ENCODE measurements at places on chromosomes 3 and 15.

GRCh38 chr3:55668359-55668758 is 181.3 kb upstream of the WNT5A start:
- no peak for DNase-seq

- no peak for DNase-seq
These were observed 35.3 kb downstream of the TLE3 start for GRCh38 chr15:70062321-70062956.

DNA sequence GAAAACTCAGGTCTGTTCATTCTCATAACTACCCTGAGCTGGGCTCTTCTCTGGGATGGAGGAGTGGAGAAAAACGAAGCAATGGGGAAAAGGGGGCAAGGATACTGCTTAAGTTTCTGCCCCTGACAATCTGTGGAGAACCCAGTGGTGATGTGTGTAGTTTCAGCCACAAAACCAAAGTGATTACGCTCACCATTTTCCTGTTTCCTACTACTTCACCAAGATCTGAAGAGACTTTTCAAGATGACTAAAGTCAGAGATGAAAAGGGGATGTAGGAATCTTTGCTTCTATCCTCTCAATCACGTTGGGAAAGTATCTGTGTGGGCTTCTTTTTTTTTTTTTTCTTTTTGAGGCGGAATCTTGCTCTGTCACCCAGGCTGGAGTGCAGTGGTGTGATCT is 8.3 kb upstream of the UBE2E1 start:
- DNase-seq = no peak

DNA sequence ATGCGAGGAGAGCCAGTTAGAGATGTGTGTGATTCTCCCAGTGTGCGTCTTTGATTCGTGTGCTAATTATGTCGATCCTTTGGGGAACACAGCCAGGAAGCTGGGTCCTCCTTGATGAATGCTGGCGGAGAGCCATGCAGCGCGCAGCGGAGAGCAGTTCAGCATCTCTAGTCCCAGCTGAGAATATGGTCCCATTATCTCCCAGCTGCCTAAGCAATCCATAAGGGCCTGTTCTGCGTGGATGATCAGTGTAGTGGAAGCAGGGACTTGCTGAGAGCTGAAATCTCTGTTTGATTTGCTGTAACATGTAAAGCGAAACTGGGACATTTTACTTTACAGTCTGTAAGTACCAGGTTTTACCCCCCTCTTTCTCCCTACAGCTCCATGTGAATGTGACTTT is 412.7 kb downstream of the CNTN4 start:
- no peak for DNase-seq

DNA sequence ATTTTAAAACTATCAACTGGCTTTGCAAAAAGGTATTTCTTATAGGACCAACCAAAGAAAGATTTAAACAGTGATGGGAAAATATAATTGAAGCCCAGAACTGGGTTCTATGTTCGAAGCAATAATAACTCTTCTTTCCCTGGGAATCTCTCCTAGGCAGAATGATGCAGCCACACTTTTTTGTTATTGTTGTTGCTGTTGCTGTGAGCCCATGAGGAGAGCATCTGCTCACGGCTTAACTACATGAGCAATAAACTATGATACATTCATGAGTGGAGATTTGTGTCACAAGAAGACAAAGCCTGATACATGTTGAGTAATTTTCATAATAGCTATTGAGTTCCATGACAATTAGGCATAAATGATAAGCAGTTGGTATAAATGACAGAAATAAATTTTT is 80.5 kb downstream of the CRTC3 start:
- DNase-seq = no peak

DNA sequence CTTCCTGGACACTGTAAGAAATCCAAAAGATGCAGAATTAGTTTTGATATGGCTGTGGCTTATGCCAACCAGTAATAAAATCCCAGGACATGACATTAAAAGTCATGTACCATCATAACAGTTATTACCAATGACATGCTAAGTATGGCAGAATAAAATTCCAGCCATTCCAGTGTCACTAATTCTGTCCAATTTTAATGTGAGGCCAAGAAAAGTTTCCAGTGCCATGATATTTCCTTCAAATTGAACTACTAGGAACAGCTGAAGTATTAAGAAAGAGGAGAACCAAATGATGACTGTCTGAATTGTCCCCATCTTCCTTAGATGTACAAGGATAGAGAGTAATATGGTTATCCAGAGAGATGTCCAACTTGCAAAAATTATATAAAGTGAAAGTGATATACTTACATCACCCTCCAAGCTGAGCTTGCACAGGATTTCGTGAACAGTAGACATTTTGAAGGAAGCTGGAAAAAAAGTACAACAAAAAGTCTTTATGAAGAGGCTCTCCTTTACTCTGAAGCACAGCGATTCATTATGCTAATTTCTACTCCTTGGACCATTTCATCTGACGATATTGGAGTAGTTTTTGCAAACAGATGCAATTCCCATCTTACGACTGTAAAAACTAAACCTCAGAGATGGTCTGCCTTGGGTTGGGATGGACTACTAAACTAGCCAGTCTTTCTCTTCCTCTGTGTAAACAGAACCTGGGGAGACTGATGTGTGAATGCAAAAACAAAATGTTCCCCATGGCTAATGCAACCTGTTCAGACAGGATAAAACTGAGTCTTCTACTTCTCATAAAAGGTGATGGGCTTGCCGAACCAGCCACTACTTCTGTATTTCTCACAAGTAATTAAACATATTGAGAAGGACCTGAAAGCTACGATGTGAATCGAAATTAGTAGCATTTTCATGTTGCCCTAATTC is 11.9 kb downstream of the ANXA2 start:
- no peak for DNase-seq

DNA sequence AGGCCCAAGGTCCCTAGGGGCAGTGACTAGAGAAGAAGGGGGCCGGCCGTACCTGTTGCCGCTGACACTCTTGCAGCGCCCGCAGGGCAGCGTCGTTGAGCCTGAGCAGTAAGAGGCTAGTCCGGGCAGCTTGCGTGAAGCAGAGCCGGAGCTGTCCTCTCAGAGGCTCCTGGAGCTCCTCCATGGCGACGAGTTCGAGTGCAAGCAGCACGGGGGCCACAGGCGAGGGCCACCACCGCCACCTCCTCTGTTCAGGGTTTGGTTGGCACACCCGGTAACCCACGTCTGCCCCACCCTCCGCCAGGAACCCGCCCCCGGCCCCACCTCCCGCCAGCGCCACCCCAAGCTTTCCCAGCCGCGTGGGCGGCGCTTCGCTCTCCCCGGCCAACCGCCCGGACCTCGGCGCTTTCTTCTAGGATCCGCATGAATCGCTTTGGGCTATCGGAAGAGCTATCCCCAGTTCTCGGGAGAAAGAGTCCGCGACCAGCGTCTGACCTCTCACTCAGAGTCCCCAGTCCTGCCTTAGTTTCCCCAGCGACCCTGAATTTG is at the start of gene ELL3:
TSS of gene ELL3 (minus strand) at position 249 of the 549 bp plus-strand sequence. CDS start at position 184, 65 bp downstream.
- peak; percentile 24 for DNase-seq

DNA sequence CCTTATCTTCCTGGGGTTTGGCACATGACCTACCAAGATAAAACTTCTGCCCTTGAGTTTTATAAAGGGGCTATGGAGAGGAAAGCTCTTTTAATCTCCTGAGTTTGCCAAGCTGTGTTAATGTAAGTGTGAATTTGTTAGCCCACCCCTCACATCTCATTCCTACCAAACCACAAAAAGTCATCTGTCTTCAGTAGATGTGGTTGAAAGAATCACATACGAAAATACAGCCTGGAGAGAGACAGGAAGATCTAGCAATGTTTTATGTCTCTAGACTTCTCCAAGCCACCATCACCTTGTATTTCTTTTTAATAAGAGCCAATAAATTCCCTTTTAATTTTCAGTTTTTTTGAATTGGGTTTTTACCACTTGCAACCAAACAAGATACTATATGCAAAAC is 68.9 kb upstream of the ZNF280D start:
- no peak for DNase-seq

DNA sequence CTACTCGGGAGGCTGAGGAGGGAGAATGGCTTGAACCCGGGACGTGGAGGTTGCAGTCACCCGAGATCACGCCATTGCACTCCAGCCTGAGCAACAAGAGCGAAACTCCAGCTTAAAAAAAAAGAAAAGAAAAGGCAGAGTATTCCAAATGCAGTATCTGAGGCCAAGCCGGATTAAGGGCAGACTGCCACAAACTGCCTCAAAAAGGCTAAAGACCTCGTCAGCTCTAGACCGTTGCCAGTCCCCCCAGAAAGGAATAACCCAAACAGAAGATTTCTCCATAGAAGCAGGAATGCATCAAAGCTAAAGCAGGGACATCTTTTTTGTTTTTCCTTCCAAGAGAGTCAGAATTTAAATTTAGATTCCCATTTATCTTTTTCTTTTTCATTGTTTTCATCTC is 72.9 kb downstream of the TM4SF4 start:
- DNase-seq = no peak

DNA sequence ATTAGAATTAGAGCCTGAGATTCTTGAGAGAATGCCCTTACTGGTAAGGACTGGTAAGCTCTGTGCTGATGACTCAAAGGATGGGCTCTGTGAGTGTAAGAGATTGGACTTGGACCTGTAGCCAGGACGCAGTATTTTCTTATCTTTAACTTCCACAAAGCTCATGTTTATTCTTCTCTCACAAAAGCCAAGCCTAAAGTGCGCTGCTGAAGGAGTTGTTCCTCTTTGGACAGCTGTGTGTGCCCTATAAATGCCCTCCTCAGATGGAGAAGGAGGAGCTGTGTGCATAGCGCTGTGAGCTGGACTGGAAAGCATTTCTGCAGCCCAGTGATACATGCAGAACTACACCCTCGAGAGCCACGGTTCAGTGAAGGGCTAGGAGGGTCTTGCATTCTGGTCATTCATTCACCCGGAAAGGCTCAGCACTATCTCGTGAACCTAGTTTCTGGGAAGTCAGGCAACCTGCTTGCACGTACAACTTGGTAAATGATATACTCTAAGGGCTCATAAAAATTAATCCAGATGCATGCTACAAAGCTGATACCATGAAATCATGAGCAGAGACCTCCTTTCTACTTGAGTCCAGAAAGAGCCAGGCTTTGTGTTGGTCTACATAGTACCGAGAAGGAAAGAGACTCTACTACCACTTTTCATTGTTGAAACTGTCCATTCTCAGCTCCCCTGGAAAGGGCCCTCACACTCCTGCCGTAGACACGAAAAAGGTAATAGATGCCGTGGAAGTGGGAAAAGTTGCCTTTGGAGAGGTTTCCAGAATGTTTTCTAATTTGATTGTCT is 103.0 kb upstream of the TBL1XR1 start:
- no peak for DNase-seq

DNA sequence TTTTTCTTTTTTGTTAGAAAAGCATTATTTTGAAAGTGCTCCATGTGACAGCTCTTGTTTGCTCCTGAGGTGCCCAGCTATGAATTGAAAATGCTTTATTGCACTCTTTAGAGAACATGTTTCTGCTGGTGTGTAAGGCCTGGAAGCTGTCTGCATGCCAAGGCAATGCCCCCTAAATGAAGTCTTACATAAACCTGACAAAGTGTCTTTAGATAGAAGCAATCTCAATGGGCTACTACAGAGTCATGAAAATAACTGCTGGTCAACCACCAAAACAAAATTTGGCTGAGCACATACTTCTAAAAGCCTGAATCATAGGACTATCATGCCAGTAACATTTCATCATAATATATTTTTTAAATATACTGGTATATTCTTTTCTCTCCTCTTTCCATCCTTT is 178.7 kb downstream of the THRB start:
- DNase-seq = no peak

GRCh38 chr15:35209838-35210237 is 124.7 kb upstream of the NANOGP8 start:
- DNase-seq = no peak

GRCh38 chr15:59819092-59819491 is 130.0 kb upstream of the BNIP2 start:
- DNase-seq = no peak

DNA sequence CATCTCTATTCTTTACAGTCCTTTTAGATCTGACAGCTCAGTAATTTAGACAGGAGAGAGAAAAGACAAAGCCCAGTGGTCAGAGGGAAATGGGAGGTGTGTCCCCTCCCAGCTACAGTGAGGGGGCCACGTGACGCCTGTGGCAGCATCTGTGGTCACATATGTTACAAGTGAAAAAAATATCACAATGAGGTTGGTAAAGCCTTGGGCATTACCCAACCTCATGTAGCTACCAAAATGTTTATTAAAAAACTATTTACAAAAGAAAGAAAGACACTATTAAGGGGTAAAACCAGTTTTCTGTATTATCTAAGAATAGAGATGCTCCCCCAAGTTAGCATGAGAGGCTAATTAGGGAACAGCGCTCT is 42.9 kb upstream of the PLCL2 start:
- DNase-seq = no peak

DNA sequence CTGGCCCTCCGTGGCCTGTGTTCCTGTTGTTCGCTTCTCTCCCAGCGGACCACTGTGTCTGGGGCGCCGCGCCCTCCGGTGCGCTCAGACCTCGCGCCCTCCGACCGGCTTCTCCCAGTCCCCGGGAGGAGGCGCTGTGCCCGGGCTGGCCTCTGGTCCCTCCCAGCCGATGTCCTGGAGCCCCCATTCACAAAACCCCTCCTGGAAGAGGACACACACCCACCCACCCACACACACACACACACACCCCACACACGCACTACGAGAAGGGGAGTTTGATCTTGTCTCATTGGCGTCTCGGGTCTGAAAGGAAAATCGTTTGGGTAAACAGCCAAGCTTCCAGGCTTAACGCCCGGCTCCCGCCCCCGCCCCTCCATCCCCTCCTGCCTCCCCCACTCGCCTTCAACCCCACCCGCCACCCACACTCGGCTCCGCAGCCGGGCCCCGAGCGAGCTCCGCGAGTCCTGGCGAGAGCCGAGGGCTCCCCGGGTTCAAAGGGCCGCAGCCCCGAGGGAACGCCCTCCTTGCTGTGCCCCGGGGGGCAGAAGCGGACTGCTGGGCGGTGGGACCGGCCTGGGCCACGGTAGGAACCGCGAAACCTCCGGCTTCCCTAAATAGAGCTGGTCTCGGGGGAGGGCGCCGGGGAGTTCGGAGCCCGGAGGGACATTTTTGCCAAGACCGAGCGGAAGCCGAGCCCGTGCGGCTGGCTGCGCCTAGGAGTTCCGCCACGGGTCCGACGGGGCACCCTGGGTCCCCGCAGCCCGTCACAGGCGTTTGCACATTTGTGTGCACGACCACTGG is 23.6 kb downstream of the NR2F2 start:
- DNase-seq = no peak

DNA sequence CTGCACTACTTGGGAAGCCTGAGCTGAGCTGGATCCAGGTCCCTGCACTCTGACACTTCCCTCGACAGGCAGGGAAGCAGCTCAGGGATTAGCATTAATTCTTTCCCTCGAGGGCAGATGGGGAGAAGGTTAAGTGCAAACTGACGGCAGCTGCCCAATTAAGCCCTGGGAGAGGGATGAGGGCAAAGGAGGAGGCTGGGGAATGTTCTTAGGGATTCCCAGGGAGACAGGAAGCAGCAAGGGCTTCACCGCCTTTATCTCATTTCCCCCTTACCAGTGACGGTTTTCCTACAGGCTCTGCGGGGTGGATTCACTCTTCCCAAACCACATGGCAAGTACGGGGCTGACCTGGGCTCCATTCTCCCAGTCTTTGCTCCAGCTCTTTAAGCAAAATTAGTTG is 519.0 kb upstream of the PROK2 start:
- DNase-seq = no peak

- DNase-seq = no peak
These were observed 112.8 kb upstream of the TMEM108 start for GRCh38 chr3:132925256-132925930.
